ENCODE measurements at places on chromosomes 3 and 15.

- no peak for DNase-seq
These were observed 10.5 kb upstream of the SLC28A1 start for GRCh38 chr15:84873997-84874396.

DNA sequence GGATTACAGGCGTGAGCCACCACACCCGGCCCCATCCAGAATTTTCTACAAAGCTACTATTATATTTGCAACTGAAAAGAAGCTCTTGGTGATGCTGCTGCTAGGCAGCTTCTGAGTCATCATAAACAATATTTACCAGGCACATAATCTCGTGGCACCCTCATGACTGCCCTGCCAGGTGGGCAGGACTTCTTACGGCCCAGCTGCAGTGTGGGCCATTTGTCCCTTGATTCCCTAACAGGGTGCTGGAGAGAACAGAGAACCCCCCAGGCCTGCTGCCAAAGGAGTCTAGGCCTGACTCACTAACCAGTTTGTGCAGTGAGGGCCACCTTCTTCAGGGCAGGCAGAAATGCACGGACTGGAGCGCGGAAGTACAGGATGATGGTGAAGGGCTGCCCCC lies 4.9 kb downstream of the EPB42 start:
- DNase-seq = no peak

- DNase-seq = no peak
These were observed 7.9 kb downstream of the AP4E1 start for GRCh38 chr15:50916400-50916799.

DNA sequence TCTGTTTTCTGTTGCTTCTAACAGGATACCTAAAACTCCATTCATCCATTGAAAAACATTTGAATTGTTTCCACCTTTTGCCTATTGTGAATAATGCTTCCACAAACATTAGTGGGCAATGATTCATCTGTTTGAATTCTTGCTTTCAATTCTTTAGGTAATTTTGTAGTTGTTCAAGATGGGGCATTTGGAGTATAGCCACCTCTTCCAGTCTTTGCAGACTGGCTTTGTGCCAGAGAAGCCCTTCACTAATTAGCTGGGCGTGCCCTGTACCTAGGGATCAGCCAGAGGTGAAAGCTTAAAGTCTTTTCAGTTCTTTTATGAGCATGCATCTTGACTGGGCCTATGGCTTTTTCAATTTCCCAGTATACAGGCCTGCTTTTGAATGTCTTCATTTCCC lies 10.9 kb downstream of the RTP1 start:
- no peak for DNase-seq

- DNase-seq = no peak
These were observed 10.5 kb upstream of the EPHA6 start for GRCh38 chr3:96803870-96804269.

DNA sequence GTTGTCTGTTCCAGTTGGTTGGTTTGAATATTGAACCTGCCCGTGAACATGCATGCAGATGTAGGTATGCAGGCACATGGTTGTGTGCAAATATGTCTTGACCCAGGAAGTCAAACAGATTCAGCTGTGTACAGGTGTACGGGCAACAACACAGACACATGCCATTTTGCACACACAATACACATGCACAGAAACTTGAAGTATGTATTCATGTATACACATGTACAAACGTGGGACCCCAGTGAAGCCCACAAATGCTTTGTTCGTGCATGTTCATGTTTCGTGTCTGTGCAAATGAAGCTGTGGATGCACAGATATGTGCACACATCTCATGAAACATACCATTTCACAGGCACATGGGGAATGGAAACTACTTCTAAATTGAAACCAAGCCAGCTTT lies 30.7 kb downstream of the IDH3A start:
- no peak for DNase-seq

GRCh38 chr3:112334691-112335433 lies 1.9 kb downstream of the CD200 start:
- DNase-seq = no peak

DNA sequence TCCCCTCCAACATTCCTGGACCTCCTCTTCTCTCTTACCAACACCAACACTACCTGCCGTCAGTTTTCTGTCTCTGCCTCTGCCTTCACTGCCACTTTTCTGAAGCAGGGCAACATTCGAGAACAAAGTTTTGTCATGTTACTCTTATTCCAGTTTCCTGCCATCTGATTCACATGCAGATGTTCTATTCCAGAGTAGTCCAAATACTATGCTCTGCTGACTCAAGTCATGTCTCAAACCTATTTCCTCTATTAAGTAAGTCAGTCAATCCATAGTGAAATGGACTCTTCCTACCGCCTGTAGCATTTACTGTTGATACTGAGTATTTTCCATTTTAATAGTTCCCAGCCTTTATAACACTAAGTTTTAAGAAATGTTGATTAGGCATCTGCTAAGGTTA lies 43.4 kb downstream of the ESYT3 start:
- no peak for DNase-seq

- DNase-seq = no peak
These were observed 50.9 kb upstream of the DCBLD2 start for GRCh38 chr3:98952404-98952803.

DNA sequence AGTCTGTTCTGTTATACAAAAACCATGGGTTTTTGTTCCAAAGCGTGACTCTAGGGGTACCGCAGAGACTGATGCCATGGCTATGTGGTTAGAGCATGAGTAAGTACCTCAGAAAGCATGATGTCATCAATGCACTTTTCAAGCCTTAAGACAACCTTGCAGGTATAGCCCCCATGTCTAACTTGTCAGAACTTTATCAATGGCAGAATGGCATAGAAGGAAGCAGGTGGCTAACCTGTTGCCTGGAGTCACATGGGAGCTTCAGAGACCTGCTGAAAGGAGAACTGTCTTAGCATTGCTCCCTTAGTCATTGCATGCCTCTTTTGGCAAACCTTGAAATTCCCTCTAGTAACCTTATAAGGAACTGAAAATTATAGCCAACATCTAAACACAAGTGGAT lies 52.5 kb downstream of the EOMES start:
- DNase-seq = no peak

DNA sequence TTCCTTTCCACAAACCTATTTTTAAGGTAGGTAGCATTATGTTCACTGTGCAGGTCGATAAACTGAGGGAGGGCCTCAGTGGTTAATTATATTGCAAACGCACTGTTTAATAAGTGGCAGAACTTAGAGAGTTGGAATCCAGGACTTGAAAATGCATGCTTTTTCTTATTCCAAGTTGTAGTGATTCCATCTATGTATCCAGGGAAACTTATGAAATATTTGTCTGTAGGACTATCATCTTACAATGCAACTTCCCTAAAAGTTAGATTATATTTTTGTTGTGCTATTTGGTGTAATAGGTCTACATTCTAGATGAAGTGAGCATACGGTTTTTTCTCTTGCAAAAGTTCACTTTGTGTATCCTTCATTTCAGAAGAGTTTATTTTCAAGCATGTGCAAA lies 419.5 kb downstream of the NAALADL2 start:
- no peak for DNase-seq

DNA sequence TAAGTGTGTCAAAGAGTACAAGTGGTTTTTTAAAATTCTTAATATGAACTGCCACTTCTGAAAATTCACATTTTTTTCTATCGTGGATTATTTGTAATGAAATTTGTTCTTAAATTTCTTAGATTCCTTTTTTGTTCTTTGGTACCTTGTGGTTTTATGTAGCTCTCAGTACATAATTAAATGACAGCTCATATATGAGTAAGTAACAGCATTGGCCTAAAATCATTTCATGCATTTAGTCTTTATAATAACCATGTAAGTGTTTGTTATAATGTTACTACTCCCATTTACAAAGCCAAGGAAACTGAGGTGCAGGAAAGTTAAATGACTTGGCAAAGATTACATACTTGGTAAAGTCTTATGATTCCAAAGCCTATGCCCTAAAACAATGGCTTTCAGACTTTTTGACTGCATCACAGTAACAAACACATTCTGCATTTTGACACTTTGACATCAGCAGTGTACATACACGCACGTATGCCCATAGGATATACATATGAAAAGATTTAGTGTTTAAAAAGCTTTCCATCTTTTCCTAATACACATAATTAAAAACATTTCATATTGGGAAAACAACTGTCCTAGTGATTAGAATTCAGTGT lies 14.9 kb downstream of the SPRED1 start:
- no peak for DNase-seq

GRCh38 chr3:45139372-45140140 lies 6.6 kb downstream of the CDCP1 start:
- DNase-seq = no peak

DNA sequence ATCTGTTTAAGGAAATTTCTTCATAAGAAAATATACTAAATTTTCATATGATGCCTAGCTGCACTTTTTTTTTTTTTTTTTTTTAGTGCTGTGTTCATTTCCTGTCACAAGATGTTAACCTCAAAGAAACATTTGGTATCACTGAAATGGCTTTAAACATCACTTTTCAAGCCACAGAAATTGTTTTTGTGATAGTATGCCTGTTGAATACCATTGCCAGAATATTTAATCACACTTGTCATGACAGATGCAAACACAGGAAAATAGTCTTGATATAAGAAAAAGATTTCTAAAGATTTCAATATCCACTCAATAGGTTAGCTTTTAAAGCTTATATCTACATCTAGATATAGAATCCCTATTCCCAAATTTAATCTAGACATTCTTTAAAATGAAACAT lies 608.5 kb upstream of the AGTR1 start:
- DNase-seq = no peak

GRCh38 chr3:127072971-127073783 lies 90.3 kb downstream of the PLXNA1 start:
- DNase-seq = no peak

- DNase-seq = no peak
These were observed 5.2 kb downstream of the SNX1 start for GRCh38 chr15:64100958-64101357.

DNA sequence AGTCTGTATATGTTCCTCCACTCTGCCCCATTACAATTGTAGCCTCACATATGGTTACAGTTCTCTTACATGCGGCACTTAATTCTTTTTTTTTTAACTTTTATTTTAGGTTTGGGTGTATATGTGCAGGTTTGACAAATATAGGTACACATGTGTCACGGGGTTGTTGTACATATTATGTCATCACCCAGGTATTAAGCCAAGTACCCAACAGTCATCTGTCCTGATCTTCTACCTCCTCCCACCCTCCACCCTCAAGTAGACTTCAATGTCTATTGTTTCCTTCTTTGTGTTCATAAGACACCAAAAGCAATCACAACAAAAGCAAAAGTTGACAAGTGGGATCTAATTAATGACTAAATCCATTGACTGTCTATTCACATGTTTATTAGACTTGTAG lies 144.6 kb upstream of the TP63 start:
- no peak for DNase-seq
